ENCODE measurements at places on chromosomes 12 and 14.

DNA sequence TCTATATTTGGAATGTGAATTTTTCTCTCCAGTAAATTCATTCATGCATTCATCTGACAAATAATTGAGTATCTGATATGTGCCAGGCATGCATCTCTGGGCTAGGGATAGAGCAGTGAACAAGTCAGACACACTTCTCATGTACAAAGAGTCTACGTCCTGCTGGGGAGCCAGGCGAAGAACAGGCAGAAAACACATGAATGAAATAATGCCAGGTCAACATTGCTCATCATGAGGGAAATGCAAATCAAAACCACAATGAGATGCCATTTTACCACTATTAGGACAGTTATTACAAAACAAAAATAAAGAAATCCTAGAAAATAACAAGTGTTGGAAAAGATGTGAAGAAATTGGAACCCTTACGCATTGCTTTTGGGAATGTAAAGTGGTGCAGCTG, 90.3 kb downstream of the PAX9 start:
- DNase-seq, result no peak

DNA sequence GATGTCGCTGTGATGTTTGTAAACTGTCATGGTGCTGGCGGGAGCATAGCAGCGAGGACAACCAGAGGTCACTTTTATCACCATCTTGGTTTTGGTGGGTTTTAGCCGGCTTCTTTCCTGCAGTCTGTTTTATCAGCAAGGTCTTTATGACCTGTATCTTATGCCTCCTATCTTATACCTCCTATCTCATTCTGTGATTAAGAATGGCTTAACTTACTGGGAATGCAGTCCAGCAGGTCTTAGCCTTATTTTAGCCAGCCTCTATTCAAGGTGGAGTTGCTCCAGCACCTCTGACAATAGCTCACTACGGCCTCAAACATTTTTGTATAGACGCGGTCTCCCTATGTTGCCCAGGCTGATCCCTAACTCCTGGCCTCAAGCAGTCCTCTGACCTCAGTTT, 53.7 kb downstream of the B4GALNT3 start:
- no peak for DNase-seq

- no peak for DNase-seq
Observed at GRCh38 chr12:83700838-83701237, 1014.1 kb downstream of the TMTC2 start.

GRCh38 chr12:93634416-93634815, 42.8 kb upstream of the CRADD start:
- no peak for DNase-seq

DNA sequence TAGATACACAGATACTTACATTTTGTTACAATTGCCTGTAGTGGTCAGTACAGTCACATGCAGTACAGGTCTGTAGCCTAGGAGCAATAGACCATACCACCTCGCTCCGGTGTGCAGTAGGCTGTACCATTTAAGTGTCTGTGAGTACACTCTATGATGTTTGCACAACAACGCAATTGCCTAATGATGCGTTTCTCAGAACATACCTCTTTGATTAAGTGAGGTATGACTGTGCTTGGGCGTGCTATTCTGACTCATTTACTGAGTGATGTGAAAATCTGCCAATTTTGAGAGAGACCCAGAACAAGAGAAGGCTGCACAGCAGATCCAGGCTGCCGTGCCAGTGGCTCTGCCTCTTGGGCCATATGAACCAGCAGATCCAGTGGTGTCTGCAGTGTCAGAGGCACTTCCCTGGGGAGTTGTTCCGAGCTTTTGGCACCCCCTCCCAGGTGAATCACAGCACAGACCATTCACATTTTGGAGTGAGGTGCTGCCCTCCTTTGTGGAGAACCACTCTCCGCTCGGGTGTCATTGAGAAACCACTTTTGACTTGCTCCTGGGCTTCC, 20.4 kb downstream of the DLK1 start:
- no peak for DNase-seq

- no peak for DNase-seq
Observed at GRCh38 chr12:47731723-47732122, 6.4 kb upstream of the ENDOU start.

GRCh38 chr14:68669603-68670358, 123.1 kb downstream of the ZFP36L1 start:
- no peak for DNase-seq

DNA sequence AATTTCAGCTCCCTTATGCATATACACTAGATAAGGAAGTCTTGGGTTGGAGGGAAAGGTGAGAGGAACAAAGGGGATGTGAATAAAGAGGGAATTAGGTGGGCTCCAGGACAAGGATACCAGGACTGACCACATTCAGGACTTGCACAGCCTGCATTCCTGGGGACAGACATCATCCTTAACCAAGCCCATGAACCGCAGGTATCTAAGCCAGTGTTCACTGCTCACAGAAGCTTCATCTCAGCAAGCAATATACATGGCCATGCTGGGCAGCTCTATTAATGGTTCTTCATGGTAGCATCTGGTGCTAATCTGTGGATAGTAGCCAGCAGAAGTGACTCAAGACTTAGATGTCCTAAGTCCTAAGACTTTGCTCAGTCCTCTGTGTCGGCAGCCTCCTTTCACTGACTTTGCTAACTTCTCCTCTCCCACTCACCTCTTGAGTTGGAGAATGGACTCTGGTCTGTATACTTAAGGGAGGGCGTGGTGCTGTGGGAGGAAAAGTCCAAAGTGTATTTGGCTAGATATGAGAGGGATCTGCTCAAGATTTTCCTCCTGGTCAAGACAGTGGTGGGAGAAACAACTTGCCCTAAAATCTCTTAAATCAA, 136.1 kb downstream of the ASCL1 start:
- DNase-seq, result no peak

- DNase-seq, result no peak
Observed at GRCh38 chr14:48900565-48900964, 685.6 kb downstream of the RPS29 start.

DNA sequence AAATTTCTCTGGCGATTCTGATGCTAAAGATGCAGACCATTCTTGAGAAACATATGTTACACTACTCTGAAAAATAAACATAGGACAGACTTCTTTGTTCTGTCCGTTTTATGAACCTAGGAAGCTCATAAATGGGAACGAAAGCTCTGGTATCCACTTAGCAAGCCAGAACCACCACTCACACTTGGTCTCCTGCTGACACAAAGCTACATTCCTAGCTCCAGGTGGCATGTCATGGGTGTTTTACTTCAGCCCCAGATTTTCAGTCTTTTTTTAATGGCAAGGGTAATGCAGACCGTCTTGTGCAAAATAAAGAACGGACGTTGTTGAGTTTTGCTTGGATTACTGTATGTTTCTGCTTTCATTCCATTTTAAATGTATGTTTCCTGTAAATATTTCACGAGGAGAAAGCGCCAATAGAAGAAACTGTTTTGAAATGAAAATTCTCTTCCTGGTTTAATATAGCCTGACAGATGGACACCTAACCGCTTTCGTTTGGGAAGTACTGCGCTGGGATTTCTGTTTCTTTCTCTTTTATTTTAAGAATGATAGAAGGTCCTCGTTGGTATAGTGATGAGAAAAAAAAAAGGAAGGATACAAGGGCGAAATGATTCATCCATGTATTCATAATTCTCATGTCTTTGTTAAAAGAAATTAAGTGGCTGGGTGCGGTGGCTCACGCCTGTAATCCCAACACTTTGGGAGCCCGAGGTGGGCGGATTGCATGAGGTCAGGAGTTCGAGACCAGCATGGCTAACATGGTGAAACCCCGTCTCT, 871 bp upstream of the COQ5 start:
- DNase-seq, result peak; percentile 49

GRCh38 chr14:54638135-54638446, 71.2 kb downstream of the SAMD4A start:
- DNase-seq, result no peak

DNA sequence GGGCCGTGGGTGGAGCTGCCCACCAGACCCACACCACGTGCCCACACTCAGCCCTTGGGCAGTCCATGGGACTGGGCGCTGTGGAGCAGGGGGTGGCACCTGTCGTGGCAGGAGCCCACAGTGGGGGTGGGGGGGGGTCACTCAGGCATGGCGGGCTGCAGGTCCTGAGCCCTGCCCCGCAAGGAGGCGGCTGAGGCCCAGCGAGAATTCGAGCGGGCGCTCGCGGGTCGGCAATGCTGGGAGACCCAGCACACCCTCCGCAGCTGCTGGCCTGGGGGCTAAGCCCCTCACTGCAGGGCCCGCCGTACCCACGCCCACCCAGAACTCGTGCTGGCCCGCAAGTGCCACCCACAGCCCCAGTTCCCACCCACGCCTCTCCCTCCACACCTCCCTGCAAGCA, 132.6 kb upstream of the GARIN2 start:
- no peak for DNase-seq

All from HuH-7 (cell line).